Foreskin keratinocyte (primary cell): ENCODE measurements at places on chromosomes 7 and 10.
A peak's percentile ranks its signal among the peaks of the same experiment; 100 is the strongest.

DNA sequence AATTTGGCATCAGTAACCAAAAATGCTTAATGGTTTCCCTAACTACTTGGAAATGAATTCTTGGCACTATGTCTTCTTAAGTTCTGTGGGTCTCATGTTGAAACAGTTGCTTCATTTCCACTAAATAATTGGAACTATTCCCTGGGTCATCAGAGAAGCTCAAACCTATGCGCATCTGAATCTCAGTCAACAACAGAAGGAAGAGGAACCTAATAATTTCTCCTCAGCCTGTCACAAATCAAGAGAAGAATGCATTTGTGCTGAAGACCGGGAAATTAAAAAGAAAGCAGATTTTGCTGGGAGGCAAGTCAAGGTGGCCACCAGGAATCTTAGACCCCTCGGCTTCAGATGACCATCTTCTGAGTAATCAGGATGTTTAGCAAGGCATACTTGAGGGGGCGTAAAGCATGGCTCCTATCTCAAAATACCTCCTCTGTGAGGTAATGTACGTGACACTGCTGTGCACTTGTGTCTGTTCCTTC, 41.4 kb downstream of the TOMM7 start:
- no peak for DNase-seq

DNA sequence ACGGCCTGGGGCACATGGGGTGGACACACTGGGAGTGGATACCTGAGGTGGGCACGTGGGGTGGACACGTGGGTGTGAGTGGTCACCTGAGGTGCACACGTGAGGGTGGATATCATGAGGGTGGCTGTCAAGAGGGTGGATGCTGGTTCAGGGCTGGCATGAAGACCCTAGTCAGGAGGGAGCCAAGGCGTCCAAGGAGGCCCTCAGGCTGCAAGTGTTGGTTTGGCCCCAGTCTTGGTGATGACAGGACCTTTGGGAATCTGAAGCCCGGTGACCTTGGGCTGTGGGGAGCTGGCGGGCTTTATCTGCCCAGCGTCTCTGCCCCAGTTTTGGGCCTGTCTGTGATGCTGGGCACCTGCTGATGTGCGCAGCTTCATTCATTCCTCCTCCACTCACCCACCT, 24.9 kb upstream of the PFKFB3 start:
- no peak for DNase-seq

GRCh38 chr10:130959752-130960195, 351.7 kb downstream of the TCERG1L start:
- DNase-seq = no peak

DNA sequence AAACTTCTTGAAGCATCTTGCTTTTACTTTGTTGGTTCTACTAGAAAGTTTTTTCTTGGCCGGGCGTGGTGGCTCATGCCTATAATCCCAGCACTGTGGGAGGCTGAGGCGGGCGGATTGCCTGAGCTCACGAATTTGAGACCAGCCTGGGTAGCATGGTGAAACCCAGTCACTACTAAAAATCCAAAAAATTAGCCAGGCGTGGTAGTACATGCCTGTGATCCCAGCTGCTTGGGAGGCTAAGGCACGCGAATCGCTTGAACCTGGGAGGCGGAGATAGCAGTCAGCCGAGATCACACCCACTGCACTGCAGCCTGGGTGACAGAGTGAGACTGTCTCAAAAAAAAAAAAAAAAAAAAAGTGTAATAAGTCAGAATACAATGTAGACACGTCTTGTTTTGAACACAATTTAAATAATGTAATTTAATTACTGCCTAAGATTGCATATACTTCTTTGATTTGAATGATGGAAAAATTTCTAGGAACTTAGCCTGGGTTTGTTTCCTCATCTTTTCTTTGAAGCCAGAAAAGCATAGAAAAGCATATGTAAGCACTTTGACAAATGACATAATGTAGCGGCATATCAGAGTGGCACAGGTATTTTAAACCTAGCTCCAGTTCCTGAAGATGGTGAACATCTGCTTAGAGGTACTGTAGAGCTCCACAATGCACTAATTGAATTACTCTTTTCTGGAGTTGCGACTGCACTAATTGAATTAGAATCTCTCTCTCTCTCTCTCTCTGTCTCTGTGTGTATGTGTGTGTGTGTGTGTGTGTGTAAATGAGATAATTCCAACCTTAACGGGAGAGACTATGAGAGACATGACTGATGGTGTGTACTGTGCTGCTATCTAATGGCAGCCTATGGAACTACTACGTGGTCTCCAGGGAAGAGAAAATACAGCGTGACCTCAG, 87.8 kb downstream of the BTRC start:
- DNase-seq = peak; percentile 75

DNA sequence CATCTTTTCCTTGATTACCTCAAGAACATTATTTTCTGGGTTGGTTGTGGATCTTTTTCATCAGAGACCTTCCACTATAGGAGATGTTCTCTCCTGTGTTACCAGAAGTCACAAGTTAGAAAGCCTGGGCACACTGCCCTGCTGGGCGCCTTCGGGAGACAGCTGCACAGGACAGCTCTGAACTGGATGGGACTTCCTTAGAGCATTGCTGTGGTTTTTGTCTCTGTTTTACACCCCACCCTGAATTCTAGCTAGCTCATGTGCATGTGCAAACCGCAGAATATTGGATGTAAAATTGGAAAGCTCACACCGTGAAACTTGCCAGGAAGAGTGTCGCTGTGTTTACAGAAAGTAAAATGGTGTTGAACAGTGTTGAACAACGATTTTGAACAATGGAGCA, 54.4 kb upstream of the SEC61G start:
- no peak for DNase-seq

DNA sequence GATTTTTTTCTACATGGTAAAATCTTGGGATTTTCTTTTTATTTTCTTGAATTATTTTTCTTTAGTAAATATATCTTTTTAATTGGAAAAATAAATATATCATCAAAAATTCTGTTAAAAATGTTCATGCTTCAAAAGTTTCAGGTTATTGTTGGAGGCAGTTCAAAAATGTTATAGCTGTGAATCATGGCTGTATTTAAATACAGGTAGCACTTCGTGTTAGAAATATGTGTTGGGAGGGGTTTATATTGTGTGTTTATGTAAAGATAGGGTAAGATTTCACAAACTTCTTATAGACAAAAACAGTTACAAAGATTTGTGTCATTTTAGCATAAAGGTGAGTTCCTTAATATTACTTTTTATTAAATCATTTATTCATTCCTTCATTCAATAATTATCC, 60.4 kb downstream of the HDAC9 start:
- peak; percentile 36 for DNase-seq

DNA sequence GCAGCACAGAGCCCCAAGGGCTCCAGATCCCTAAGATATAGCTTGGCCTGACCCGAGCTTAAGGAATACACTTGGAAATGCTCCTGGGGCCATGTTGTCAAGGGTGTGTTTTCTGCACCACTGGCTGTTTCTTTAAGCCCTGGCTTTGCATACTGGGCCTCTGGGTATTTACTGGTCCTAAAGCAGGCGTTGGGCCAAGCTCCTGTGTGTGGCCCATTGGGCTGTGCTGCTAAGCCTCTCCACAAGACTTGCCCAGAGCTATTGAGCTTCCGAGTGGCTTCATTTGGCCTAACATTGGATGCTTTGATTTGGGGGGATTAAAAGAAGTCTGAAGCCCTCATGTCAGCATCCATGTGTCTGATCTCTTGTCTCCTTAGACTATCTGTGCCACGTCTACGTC, 5.2 kb downstream of the YKT6 start:
- no peak for DNase-seq

- DNase-seq = no peak
Observed at GRCh38 chr7:77778535-77778934, 19.7 kb downstream of the TMEM60 start.

DNA sequence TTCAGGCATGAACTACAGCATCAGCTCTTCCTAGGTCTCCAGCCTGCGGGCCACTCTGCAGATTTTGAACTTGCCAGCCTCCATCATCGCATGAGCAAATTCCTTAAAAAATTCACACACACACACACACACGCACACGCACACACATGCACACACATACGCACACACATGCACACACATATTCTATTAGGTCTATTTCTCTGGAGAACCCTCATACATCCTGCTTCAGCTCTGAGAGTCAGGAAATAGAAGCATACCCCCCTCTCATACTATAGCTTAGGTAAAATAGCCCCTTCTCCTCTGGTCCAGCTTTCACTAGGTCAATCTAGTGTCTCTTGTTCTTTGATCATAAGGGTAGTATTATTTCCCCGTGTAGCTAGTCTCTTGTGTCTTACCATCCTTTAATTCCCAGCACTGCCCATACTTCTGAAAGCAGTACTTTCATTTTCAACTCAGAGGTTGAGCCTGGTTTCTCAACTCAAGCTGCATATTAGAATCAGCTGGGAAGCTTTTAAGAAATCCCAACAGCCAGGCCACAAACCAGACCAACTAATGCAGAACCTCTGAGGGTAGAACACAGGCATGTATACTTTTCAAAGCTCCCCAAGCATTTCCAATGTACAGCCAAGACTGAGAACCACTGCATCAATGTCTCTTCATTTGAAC, 30.9 kb upstream of the ITGB8 start:
- DNase-seq = no peak

- DNase-seq = no peak
Observed at GRCh38 chr10:61463035-61463909, 10.1 kb upstream of the TMEM26 start.

DNA sequence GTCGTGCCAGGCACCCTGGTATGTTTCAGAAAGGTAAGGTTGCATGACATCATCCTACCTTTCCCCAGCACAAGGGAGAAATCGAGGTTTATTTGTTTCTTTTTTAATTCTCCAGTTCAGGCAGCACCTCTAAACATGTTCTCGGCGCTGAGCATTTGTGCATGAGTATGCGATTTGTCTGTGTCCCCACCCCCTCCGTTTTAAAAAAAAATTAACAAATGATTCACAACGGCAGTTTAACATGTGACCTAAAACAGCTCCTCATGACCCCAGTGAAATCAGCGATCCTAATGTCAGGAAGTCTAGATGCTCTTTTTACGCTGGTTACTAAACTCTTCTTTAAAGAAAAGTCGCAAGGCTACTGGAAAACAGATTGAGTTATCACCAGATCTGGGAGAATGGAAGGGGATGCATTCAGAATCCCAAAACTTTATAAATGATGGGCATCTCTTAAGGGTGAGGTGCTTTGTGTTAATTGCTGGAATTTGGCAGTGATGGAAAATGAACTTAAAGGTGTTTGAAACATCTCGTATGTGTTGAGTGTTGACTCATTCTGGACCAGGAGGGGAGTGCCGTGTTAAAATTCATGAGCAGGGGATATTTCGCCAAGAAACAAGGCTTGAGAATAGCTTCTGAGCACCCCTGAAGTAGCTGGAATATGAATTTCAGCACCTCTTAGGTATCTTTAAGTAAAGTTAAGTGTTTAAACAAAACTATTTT, 106.8 kb upstream of the PDCD4 start:
- no peak for DNase-seq

GRCh38 chr7:34181271-34181958, 276.1 kb downstream of the BMPER start:
- DNase-seq = no peak

DNA sequence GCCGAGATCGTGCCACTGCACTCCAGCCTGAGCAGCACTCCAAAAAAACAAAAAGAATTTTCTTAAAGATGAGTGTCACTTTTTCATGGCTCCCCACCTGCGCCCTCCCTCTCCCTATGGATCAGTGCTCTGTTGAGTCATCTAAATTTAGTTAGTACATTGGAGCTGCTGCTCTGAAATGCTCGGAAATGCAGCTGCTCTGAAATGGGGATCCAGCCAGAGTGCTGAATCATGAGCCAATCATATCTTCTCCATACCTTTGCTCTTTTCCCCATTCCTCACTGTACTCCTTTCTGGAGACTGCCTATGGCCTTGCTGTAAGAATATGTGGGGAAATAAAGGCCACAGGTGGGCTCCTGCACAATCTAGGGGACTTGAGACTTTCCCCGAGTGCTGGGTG, 188.8 kb downstream of the ZNF438 start:
- no peak for DNase-seq

DNA sequence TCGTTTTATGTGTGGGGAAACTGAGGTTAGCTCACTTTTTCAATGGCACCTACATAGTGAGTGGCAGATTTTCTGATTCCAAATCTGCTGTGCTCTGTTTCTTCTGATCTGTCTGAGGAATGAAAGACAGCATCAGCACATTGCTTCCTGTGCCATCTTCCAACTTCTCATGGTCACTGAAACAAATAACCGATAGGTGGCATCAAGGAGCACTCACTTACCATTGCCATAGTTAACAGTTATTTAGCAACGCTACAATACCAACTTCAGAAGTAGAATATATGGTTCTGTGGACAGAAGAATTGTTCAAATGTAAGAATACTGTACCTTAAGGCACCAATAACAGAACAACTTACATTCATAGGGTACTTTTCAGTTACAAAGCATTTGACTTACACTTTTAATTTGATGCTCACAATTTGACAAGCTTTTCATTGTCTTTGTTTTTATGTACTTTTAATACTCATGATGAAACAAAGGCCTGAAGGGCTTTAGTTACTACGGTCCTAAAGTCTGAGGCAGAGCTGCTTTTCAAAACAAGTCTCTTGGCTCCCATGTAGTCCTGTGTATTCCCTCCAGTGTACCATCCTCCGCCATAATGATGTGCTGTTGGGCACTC, 228.9 kb upstream of the TCF7L2 start:
- DNase-seq = peak; percentile 40

DNA sequence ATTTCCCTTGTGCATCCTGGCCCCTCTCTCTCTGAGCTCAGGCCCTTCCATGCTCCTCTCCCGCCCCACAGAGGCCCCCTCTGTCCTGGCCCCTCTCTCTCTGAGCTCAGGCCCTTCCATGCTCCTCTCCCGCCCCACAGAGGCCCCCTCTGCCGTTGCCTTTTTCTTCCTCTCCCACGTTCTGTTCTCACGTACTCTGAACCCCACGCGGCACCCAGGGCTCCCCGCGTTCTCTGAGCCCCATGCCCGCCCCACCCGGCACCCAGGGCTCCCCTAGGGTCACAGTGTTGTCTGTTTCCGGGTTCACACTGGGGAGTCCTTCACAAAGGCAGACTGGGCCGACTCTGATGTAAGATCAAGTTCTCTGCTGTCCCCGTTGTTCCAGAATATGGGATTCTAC, 336.8 kb downstream of the DNAJB6 start:
- no peak for DNase-seq

DNA sequence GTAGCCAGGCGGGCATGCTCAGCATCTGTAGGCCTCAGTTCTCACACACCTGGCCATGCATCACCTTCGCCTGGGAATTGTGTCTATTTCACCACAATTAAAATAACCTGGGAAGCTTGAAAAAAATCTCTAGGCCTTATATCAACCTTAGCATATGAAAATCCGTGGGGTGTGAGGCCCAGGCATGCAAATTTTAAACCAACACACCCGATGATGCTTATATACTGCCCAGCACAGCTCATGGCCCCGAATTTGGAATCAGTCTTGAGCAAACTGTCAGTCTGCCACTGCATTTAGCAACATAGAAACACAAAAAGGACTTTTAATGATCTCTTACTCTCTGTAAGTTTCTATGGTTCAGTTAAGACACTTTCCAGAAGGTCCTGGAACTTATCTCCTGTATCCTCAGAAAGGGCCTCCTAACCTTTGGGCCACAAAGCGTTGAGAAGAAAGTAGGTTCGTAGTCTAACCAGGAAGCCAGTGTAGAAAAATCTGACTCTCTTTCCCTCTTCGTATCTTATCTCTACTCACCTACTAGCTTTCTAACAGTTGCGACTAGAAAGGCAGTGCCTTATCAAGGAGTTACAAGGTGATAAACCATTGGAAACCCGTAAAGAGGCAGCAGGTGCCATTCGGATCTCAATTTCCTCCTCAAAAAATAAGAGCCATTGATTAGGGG, 12.0 kb upstream of the DMBT1 start:
- DNase-seq = no peak

GRCh38 chr7:120987280-120987679, 1.2 kb upstream of the CPED1 start:
- no peak for DNase-seq

- DNase-seq = no peak
Observed at GRCh38 chr7:124550036-124550435, 215.6 kb downstream of the GPR37 start.
